Activated CD4-positive, alpha-beta memory T cell treated with anti-CD3 and anti-CD28 coated beads, Interleukin-2, amount 10 ng/mL, durations not matched to agents 7 days and 5 days (primary cell): ENCODE measurements at places on chromosomes 12 and 14. TPM values are rescaled to one million over a fixed set of nuclear protein-coding genes. Genes with fewer than 3 reads are reported as not detected.

- no peak overlapping the region for H3K27ac ChIP-seq
- H3K4me1 ChIP-seq, result no peaks in the 10 kb centered on the region
- H3K27me3 ChIP-seq, result no peaks in the 10 kb centered on the region
Observed at GRCh38 chr12:90404071-90404470, 550.9 kb downstream of the CCER1 start.

DNA sequence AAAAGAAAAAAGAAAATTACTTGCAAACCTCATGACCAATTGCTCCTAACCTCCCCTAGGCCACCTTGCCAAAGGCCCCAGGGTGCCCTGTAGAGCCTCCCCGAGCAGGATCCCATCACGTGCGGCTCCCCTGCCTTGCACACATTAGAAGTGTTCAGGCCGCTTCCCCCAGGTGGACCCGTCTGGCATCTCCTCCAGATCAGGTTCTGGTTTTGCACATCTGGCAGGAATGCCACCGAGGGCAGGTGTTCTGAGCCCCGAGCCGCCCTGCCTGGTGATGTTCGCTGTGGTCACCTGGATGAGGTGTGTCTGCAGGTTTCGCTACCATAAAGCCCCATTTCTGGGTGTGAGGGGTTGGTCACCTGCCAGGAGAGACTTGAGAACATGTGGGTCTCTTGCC lies 19.3 kb downstream of the MMP17 start:
- peaks cover 5% of the 10 kb centered on the region for H3K4me1 ChIP-seq
- no peak overlapping the region for H3K4me3 ChIP-seq
- H3K27me3 ChIP-seq, result no peaks in the 10 kb centered on the region

DNA sequence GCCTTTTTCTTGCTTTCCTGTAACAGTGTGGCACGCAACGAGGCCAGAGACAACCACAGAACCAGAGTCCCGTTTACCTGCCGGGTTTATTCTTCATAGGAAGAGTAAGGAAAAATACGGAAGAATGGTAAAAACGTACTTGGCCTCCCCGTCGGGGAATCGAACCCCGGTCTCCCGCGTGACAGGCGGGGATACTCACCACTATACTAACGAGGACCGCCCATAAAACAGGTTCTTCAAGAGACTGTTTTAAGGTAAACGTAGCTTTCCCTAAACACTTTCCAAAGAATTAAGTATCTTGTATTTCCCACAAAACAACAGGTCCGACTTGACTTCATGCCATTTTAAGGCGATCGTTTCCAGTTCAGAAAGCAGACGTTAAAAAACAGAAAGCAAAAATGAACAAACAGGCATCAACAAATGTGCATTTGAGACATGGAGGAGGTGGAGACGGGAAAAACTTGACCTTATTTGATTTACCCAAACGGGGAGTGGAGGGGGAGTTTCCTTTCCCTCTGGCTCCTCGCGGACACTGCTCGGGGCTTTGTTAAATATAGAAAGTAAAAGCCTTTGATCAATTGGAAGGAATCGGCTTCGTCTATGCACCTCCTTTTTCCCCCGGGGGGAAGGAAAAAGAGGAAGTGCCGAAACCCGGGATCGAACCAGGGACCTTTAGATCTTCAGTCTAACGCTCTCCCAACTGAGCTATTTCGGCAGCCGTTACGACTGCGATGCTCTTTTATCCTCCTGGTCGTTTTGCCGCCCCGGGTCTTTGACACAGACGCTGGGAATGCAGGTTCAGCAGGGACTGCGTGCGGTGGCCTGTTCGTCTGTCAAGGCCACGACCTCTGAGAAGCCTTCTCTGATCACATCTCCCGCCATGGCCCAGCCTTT lies 13.0 kb upstream of the UBC start:
- peaks cover 14% of the 10 kb centered on the region for H3K36me3 ChIP-seq
- H3K4me3 ChIP-seq, result peak overlapping the region; percentile 83
- peaks cover 32% of the 10 kb centered on the region for H3K4me1 ChIP-seq
- DNase-seq, result peak; percentile 93
- H3K27ac ChIP-seq, result peak overlapping the region; percentile 96
- peaks cover 6% of the 10 kb centered on the region for H3K27me3 ChIP-seq

DNA sequence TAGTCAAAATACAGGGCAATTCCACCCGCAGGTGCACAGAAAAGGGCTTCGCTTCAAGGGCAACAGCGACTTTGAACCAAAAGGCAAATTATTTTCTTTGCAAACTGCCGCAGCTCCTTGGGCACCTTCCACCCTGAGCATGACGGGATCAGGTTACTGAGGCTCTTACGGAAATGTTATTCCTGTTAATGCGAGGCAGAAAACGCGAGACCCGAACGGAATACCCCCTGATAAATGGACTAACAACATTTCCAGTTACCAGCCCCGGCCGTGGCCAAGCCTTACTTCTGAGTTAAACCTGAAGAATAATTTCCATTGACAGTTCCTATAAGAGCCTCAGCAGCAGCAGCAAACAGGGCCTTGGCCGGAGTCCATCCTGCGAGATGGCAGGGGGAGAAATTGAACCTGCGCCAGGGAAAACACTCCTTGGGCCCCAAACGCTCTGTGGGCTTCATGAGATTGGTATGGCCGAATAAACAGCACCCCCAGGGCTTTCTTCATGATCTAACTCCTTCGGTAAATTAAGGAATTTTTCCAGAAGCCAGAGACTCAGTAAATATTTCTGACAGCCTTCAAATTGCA lies 70.0 kb upstream of the DICER1 start:
- H3K4me1 ChIP-seq, result no peaks in the 10 kb centered on the region
- H3K27me3 ChIP-seq, result no peaks in the 10 kb centered on the region
- no peak overlapping the region for H3K27ac ChIP-seq
- DNase-seq, result no peak
- H3K36me3 ChIP-seq, result no peaks in the 10 kb centered on the region

DNA sequence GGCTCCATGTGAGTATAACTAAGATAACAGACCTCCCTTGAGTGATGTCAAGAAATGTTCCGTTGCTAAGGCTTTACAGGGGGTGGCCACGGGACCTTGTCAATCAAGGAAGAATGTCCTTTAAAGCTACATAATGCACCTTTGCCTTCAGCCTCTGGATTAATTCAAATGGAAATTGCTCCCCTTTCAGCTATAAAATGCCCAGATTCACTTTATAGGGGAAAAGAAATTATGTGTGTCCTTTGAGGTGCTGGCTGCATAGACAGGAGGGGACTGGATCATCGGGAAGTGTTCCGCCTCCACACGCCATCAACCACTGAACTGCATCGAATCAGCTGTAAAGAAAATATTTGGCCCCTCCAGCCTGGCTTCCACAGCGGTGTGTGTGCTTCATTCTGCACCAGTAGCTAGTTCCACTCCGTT lies 415.4 kb downstream of the DPF3 start:
- DNase-seq, result no peak
- peak overlapping the region; percentile 99 for H3K27ac ChIP-seq
- no peak overlapping the region for H3K4me3 ChIP-seq
- H3K4me1 ChIP-seq, result peaks cover 86% of the 10 kb centered on the region
- H3K36me3 ChIP-seq, result peaks cover 25% of the 10 kb centered on the region

- no peak for DNase-seq
- no peak overlapping the region for H3K27ac ChIP-seq
- H3K4me1 ChIP-seq, result no peaks in the 10 kb centered on the region
- no peak overlapping the region for H3K4me3 ChIP-seq
- H3K36me3 ChIP-seq, result no peaks in the 10 kb centered on the region
- H3K27me3 ChIP-seq, result no peaks in the 10 kb centered on the region
Observed at GRCh38 chr14:79581912-79582576, 629.3 kb downstream of the DIO2 start.

BCL2L14 gene
- total RNA-seq, result 13.0 TPM

PZP gene
- not detected for total RNA-seq

POTEM gene
- not detected for total RNA-seq
